ENCODE measurements at places on chromosomes 3 and 15.

- no peak for DNase-seq
Measured at GRCh38 chr3:33044676-33045075, 52.3 kb downstream of the GLB1 start.

DNA sequence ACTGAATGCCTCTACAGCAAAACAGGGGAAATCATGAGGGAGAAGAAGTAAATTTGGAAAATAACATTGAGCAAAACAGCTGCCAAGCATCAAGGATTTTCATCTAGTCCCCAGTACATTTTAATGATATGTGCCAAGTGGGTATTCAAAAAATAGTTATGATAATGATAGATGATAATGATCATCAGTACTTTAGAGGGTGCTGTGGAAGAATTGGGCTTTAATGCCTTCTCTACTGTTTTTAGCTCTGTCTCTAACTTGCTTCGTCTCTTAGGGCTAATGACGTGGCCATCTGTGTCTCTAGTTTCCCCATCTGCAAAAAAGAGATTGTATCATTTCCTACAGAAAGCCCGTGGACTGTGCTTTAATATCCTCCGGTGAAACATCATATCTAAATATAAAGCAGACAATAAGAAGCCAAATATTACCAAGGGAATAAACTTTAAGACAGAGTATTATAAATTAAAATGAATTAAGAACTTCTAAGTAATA is 10.2 kb upstream of the FSIP1 start:
- DNase-seq: no peak

- DNase-seq: no peak
Measured at GRCh38 chr3:74332165-74332564, 282.3 kb downstream of the CNTN3 start.

DNA sequence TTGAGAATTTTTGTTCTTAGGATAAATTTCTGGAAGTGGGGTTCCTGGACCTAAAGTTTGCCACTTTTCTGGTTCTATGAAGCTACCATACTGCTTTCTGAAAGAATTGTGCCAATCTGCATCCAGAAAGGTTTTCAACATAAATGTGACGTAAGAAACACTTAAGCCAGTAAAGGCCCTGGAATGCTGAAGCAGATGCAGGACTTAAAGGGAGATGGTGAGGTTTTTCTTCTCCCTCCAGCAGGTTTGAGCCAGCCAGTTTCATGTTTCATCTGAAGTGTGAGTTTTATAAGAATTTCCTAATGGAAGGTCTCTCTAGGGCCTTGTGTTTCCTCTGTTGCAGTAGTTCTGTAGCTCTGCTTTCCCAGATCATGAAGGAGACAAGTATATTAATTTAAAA is 33.1 kb downstream of the ZNF592 start:
- no peak for DNase-seq

DNA sequence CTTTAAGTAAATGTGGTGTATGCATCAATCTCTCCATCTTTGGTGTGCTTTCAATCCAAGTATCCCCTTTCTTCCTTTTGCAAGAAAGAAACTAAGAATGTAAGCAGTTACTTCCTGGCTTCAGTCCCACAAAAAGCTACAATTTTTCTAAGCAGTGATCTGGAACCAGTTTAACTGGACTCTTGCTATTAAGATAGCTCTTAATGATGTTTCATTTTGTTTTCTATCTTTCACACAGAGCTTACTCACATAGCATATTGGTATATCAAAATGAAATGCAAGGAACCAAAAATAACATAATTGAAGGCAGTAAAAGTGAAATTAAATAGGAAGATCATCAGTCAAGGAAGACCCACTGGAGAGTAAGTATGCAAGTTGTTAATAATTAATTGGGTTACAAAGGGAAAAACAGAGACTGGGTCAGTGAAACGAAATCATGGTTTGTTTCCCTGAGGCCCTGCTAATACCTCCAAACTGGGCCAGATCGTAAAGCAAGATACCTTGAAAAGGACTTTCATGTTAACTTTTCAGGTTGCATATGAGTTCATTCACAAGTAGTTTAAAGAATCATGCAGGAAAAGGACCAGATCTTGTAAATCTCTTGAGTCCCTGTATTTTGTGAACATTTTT is 41.9 kb downstream of the GPR160 start:
- DNase-seq: no peak

GRCh38 chr3:50015918-50016317 is 72.8 kb upstream of the RBM5 start:
- DNase-seq: no peak

GRCh38 chr3:17508180-17508752 is 234.2 kb downstream of the TBC1D5 start:
- DNase-seq: no peak

DNA sequence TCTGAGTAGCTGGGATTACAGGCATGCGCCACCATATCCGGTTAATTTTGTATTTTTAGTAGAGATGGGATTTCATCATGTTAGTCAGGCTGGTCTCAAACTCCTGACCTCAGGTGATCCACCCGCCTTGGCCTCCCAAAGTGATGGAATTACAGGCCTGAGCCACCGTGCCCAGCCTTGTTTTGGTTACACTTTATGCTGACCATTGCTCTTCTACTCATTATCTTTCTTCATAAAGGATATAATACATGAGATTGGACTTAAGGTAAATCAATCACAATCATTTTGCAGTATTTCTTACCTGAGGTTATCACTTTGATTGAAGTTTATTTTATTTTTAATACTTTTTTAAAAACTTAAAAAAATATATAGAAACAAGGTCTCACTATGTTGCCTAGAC is 2.2 kb upstream of the LEO1 start:
- no peak for DNase-seq

GRCh38 chr3:97010881-97011657 is 196.7 kb downstream of the EPHA6 start:
- peak; percentile 21 for DNase-seq

- DNase-seq: no peak
Measured at GRCh38 chr3:194300382-194300758, 50.8 kb downstream of the CPN2 start.

DNA sequence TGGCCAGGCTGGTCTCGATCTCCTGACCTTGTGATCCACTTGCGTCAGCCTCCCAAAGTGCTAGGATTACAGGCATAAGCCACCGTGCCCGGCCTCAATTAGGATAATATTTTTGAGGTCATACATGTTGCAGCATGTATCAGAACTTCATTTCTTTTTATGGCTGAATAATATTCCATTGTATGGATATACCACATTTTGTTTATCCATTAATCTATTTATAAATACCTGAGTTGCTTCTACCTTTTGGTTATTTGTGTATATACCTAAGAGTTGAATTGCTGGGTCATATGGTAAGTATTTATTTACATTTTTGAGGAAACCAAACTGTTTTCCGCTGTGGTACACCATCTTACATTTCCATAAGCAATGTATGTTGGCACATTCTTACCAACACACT is 18.1 kb upstream of the PYGO1 start:
- DNase-seq: no peak

- DNase-seq: no peak
Measured at GRCh38 chr15:98876451-98877369, 130.9 kb downstream of the PGPEP1L start.

Data from retinal pigment epithelial cell (primary cell).